ENCODE measurements at places on chromosomes 16 and 17. TPM values are rescaled to one million over a fixed set of nuclear protein-coding genes. Genes with fewer than 3 reads are reported as not detected.
A peak's percentile ranks its signal among the peaks of the same experiment; 100 is the strongest.

DNA sequence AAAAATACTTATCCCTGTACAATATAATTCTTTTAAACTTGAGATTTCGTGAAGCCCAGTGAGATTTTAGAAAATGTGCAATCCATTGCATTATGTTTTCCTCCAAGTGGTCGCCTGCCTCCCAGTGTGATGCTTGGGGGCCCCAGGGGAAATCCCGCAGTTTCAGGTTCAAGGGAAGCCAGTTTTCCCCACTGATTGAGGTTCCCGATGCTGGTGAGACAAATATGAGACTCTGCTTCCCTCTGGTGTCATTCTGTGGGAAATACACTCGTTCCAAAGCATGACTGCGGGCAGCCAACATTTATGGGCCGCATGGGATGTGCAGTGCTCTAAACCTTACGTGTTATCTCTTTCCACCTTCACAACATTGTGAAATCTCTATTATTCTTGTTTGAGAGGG lies 200.8 kb downstream of the PRKCB start:
- no peak for DNase-seq

- no peak for DNase-seq
Measured at GRCh38 chr17:75124819-75125162, 6.8 kb downstream of the NT5C start.

DNA sequence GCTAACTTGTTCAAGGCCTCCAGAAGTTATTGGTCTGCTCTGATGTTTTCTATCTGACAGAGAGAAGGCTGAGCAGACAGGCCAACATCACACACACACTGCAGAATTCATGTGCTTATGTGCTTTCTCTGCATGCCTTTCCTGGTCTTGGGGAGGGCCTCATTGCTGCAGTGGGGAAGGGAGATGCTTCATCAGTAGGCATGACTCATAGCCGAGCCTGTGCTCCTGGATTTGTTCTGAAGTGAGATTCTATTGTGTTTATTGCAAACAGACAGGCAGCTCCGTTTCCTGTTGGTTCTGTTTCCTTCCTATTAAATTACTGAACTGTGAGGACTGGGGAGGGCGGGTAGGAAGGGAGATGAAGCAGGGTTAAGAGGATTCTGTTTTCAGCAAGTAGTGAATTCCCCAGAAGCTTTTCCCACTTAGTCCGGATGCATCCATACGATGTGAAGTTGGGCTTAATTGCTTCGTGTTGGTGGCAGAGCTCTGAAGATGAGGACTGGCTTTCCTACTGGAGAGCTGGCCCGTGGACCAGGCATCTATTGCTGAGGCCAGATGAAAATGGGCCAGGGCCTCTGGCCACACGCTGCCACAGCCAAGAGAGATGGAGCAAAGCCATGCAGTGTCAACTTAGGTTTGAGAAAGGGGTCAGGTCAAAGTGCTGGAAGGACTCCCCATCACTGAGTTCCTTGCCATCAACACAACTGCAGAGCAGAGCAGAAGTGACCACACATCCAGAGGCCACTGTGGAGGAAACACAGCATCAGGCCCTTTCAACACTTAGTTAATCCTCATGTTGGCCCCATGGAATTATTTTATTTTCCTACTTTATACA lies 179.3 kb downstream of the UTP18 start:
- peak; percentile 51 for DNase-seq

Gene ACSM3
- total RNA-seq = 68.4 TPM

DNA sequence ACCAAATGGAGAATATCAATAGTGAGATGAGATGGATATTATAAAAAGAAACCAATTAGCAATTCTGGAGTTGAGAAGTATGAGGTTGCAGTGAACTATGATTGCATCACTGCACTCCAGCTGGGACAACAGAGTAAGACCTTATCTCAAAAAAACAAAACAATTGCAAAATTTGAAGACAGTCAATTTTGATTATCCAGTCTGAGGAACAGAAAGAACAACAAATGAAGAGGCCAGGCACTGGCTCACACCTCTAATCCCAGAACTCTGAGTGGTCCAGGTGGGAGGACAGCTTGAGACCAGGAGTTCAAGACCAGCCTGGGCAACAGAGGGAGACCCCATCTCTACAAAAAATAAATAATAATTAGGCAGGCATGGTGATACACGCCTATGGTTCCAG lies 35.0 kb downstream of the USP32 start:
- DNase-seq = no peak
